ENCODE measurements at places on chromosomes 1 and 21. TPM values are rescaled to one million over a fixed set of nuclear protein-coding genes. Genes with fewer than 3 reads are reported as not detected.

Gene MASP2
- not detected for total RNA-seq

Gene CALML6
- total RNA-seq: 1.1 TPM

Gene E2F2
- total RNA-seq: 0.40 TPM

GRCh38 chr1:94755675-94756074 lies 64.5 kb upstream of the SLC44A3 start:
- no peak for DNase-seq

- DNase-seq: no peak
Observed at GRCh38 chr1:2595812-2596529, 9.4 kb downstream of the PRXL2B start.

- DNase-seq: no peak
Observed at GRCh38 chr21:28540514-28540913, 452.2 kb downstream of the LTN1 start.

DNA sequence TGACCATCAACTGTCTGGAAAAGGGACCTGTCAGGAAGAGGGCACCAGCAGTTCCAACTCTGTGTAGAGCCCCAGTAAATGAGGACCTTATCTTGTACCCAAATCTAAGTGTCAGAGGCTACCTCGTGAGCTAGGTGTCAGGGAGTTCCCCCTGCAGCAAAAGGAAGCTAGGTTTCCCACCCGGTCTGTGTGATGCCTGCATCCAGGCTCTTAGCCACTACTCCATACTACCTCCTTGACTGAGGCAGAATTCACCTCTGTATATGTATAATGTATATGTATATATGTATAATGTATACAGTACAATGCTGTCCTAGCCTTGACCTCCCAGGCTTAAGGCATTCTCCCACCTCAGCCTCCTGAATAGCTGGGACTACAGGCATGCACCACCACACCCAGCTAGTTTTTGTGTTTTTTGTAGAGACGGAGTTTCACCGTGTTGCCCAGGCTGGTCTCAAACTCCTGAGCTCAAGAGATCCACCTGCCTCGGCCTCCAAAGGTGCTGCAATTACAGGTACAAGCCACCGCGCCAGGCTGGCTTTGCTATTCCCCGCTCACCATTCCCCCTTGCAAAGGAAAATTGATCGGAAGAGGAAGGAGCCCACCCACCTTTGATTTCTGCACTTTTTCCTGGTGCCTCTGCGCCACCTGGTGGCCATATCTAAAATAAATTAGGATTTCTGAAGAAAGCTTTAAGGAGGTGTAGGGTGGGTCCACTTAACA lies 15.7 kb upstream of the LUZP1 start:
- DNase-seq: no peak
